ENCODE measurements at places on chromosomes 11 and 22.

GRCh38 chr22:50009765-50010675, 2.5 kb downstream of the IL17REL start:
- DNase-seq = no peak

GRCh38 chr11:44376423-44376822, 66.5 kb upstream of the ALX4 start:
- no peak for DNase-seq

GRCh38 chr11:87322568-87322967, 284.8 kb downstream of the TMEM135 start:
- no peak for DNase-seq

DNA sequence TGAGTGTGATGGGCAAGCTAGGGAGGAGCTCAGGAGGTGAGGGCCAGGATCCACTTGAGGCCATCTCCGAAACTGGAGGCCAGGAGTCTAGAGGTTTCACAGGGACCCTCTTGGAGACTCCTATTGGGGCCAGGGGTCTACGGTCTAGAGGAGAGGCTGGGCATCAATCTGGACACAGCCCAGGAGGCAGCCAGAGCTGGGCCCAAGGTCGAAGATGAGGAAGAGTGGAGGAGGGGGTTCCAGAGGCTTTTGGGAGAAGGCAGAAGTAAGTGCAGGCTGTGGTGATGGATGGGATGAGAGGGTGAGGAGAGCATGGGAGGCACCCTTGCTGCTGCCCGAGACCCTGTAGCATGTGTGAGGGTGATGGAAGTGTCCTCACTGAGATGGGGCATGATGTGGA, 56.6 kb downstream of the LRRC32 start:
- no peak for DNase-seq

GRCh38 chr11:13875643-13876042, 86.9 kb upstream of the SPON1 start:
- no peak for DNase-seq

DNA sequence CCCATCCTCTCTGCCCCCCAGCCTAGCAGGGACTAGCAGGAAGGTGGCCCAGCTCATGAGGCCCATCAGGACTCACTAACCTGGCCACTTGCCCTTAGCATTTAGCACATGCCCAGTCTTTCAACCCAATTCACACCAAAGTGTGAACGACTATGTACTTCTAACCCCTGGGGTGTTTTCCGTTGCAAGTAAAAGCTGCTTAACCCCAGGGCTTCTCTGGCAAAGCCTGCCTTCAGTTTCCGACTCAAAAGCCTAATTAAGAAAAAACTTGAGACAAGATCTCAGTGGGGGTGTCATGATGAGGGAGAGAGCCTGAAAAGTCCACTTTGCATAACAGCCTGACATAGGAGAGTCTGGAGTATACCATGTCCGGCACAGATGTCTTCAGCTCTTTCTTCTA, 347.8 kb downstream of the MN1 start:
- DNase-seq = no peak

DNA sequence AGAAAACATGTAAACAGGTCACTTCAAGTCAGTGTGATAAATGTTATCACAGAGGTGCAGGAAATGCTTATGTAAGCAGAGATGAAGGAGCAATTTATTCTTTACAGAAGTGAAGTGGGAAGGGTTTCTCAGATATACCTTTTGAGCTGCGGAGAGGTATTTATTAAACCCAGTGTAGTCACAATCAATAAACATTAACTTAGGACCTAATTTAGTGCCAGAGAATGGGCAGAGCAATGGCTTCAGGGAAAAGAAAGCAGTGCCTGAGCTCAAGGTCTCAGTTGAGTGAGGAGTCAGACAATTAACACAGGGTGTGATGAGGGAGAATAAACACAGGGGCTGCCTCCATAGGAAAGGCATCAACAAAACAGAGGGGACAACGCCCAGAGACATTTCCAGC, 1.9 kb downstream of the MS4A5 start:
- DNase-seq = no peak

- DNase-seq = no peak
These were observed 720 bp downstream of the FAM118A start for GRCh38 chr22:45310331-45310976.

DNA sequence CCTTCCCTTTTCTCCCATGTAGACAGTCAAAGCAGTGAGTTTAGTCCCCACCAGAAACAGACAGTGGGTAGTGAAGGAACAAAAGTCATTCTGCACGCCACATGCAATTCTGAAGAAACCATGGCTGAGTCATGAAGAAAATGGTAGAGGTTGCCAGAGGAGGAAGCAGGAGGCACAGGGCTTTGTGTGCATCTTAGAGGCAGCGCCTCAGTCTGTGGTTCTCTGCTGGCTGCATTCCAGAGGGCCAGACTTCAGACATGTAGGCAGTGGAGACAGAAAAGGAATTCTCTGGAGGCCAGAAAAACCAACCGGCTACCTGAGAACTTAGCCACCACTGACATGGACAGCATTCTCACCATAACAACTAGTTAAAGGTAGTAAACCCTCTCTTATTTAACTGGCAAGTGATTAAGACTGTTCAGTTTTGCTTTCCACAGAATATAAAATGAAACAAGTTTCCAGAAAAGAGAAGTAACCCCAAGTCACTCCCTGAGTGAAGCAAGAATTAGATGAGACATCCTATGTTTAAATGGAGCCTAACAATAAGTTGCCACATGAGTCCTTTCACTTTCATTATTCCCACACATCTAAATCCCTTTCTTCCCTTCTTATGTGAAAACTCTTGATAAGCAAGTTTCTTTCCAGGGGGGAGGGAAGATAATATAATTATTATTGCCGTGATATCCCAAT, 556.1 kb downstream of the SOX6 start:
- DNase-seq = no peak

- no peak for DNase-seq
These were observed 93.5 kb downstream of the DBX1 start for GRCh38 chr11:20066783-20067156.

DNA sequence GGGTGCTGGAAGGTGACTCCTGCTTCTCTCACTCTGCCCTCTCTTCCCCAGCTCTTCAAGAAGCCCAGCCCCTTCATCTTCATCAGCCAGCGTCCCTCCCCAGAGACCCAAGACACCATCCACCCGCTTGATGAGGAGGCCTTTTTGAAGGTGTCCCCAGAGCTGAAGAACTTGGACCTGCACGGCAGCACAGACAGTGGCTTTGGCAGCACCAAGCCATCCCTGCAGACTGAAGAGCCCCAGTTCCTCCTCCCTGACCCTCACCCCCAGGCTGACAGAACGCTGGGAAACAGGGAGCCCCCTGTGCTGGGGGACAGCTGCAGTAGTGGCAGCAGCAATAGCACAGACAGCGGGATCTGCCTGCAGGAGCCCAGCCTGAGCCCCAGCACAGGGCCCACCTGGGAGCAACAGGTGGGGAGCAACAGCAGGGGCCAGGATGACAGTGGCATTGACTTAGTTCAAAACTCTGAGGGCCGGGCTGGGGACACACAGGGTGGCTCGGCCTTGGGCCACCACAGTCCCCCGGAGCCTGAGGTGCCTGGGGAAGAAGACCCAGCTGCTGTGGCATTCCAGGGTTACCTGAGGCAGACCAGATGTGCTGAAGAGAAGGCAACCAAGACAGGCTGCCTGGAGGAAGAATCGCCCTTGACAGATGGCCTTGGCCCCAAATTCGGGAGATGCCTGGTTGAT, 12.6 kb downstream of the IL10RA start:
- no peak for DNase-seq

DNA sequence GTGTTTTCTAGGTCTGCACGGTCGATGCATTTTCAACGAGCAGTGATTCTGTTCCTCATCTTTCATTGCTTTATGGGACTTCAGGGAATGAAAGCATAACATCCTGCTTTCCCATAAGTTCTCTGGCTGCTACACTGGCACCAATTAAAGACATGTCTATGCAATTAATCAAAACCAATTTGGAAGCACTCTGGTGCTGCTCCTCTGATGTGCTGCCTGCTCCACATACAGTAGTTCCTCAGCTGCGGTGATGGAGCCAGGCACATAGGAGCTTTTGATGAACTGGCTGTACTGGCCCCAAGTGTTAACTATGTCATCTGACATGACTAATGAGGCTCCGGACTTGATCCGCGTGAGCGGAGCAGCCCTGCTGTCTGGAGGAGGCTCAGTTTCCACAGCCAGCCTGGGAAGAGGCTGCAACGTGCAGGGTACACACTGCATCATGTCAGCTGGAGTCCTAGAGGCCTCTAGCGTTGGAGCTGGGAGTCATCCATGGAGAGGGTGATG, 29.8 kb downstream of the GVQW3 start:
- DNase-seq = no peak

DNA sequence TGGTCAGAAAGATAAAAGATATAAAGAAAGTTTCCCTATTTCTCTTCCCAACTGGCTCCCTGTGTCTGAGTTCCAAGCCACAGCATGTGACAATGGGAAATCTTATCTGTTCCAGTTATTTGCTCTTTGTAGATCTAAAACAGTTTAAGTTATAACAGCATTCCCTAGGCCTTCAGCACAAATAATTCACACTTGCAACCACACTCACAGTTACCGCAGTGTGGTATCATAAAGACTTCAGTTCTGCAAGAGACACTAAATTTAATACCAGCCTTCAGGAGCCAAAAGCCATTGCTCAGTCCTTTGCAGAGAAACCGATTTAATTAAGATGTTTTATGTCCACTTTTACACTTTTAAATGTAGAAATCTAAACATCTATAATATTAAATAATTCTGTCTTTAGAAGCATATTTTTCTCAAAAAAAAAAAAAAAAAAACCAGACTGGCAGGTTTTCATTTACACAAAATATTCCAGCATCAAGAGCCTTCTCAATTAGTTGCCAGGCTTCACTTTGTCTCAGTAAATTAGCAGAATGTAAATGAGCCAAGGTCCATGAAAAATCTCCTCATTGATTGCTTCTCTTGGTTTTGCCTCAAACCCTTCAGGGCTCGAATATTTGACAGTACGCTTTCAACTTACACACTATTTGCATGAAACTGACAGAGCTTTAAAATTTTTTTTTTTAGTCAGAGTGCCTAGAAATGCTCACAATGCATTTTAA, 300.0 kb upstream of the DDI1 start:
- DNase-seq = no peak

DNA sequence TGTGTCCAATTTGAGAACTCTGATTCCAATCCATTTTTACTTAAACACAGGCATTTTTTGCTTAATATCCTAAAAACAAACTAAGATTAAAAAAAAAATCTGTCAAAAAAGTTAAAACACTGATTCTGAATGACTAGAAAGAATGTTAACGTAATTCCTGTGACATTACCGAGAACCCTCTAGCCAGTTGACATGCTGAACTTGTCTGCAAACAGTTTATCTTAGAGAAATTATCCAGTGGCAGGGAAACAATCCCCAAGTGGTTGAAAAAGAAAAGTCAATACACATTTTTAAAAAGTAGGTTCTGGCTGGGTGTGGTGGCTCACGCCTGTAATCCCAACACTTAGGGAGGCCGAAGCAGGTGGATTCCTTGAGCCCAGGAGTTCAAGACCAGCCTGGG, 11.6 kb downstream of the KMT5B start:
- no peak for DNase-seq

DNA sequence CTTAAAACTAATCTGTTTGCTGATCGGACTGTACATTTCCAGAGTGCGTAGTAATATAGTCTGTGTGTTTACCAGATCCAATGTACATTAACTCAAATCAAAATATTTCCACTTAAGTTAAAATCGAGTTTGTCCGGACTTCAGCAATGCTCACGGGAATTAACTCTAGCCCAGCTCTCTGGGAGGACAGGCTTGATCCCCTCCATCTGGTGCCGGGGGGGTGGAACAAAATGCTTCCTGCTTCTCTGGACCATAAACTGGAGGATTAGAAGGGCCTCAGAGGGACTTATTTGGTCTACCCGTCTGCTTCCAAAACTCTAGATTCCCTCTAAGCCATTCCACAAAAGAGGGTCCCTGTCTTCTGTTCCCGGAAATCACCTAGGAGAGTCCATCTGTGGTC, 511.2 kb downstream of the BUD13 start:
- no peak for DNase-seq

DNA sequence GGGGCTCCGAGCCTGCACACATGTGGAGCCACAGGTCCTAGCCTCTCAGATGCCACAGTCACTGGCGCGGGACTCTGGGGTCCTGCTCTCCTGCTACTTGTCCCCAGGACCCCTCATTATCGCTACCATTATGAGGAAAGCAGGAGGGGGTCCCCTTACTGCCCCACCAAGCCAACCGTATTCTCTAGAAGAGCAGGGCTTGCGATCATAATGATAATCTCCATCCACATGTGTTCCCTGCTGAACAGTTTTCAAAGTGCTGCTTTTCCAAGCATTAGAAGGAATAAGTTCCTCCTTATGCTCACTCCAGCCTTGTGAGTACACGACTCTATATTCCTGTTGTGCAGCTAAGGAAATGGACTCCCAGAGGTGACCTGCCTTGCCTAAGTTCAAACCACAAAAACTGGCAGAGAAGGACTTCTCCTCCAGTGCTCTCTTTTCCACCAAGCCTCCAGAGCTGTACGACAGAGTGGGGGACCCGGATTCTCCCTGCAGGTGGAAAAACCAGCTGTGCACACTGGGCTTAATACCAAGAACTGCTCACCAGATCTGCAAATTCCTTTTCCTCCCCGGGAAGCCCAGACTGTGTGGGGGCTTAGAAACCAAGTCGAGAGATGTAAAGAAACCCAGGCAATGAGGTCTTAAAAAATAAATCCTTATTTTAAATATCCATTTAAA, 92.8 kb upstream of the DRD2 start:
- no peak for DNase-seq

Measured in activated CD8-positive, alpha-beta memory T cell treated with anti-CD3 and anti-CD28 coated beads for 1 hour (primary cell).